A549 treated with RU486 at 1 μM for 4 hours (cell line): ENCODE measurements at places on chromosomes 7 and 10. TPM values are rescaled to one million over a fixed set of nuclear protein-coding genes. Genes with fewer than 3 reads are reported as not detected.

The CNPY1 gene
- not detected in 5 replicates for total RNA-seq

The ATOH7 gene
- total RNA-seq, result 0.23 to 0.43 TPM (median 0.23 TPM) in 5 replicates

The GPER1 gene
- total RNA-seq, result 0.53 to 1.1 TPM (median 0.82 TPM) in 5 replicates

The MYOF gene
- 180 to 248 TPM (median 210 TPM) in 5 replicates for total RNA-seq

The ITIH2 gene
- total RNA-seq, result 0.08 to 0.36 TPM (median 0.27 TPM) in 5 replicates

The LLCFC1 gene
- total RNA-seq, result not detected in 5 replicates

The ANKRD61 gene
- total RNA-seq, result 0.50 to 0.69 TPM (median 0.54 TPM) in 5 replicates
